ENCODE measurements at places on chromosomes 12 and 14.

GRCh38 chr12:121960541-121960940 is 42.1 kb downstream of the CFAP251 start:
- no peak overlapping the region for H3K4me3 ChIP-seq
- H3K27ac ChIP-seq: no peak overlapping the region
- no peaks in the 10 kb centered on the region for H3K36me3 ChIP-seq
- DNase-seq: no peak
- no peaks in the 10 kb centered on the region for H3K4me1 ChIP-seq
- H3K27me3 ChIP-seq: no peaks in the 10 kb centered on the region

DNA sequence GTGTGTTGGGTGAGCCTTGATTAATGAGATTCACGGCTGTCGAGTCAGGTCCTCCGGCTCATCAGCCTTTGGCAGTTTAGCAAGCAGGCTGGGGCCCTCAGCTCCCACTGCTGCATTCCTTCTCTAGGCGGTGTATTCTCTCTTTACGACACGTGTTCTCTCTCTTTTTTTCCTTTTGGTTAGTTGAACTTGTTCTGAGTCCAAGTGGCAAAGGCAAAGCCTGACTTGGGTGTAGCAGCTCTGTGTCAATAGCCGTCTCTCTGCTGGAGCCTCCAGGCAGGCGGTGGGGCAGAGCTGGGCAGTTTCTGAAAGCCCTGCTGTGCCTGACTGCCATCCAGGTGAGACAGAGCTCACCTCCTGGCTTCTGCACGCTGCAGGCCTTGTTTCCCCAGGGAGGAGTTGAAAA is 46.6 kb downstream of the SUSD6 start:
- DNase-seq: no peak
- peaks cover 19% of the 10 kb centered on the region for H3K4me1 ChIP-seq
- H3K4me3 ChIP-seq: no peak overlapping the region
- H3K27ac ChIP-seq: no peak overlapping the region
- no peaks in the 10 kb centered on the region for H3K27me3 ChIP-seq

- no peaks in the 10 kb centered on the region for H3K27me3 ChIP-seq
- DNase-seq: no peak
- H3K36me3 ChIP-seq: no peaks in the 10 kb centered on the region
- H3K4me3 ChIP-seq: no peak overlapping the region
- H3K4me1 ChIP-seq: 0 out of 2 replicates have a peak, but pooled peaks cover 7% of the 10 kb centered on the region
- H3K27ac ChIP-seq: no peak overlapping the region
Measured at GRCh38 chr12:54439521-54440255, 20.6 kb upstream of the ITGA5 start.

GRCh38 chr14:89902881-89903280 is 51.6 kb downstream of the EFCAB11 start:
- H3K27me3 ChIP-seq: no peaks in the 10 kb centered on the region
- no peak for DNase-seq
- H3K27ac ChIP-seq: no peak overlapping the region
- H3K4me1 ChIP-seq: no peaks in the 10 kb centered on the region

GRCh38 chr14:105060751-105061427 is 4.3 kb downstream of the GPR132 start:
- peaks cover 37% of the 10 kb centered on the region for H3K4me1 ChIP-seq
- peak overlapping the region; percentile 71 for H3K4me3 ChIP-seq
- H3K27me3 ChIP-seq: no peaks in the 10 kb centered on the region
- DNase-seq: no peak
